ENCODE measurements at places on chromosomes 2 and 18.

DNA sequence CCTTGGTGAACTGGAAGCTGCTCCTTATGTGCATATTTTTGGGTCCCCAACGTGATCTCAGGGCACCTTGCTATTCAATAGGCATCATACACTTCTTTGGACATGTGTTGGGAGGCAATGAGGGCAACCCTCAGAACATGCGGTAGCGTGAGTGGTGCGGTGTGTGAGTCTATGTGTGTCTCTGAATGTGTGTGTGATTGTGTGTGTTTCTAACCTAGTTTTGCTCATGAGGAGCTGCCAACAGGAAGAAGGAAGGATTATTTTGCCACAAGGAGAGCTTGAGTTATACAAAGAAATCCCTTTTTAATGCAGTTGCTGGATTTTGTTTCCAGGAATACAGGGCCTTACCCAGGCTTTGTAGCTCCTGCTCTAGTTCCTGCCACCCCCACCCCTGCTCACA is 75.8 kb upstream of the ITGA6 start:
- H3K27ac ChIP-seq: no peak overlapping the region
- no peaks in the 10 kb centered on the region for H3K36me3 ChIP-seq
- H3K4me1 ChIP-seq: no peaks in the 10 kb centered on the region
- peaks cover 2% of the 10 kb centered on the region for H3K27me3 ChIP-seq
- H3K4me3 ChIP-seq: no peak overlapping the region

DNA sequence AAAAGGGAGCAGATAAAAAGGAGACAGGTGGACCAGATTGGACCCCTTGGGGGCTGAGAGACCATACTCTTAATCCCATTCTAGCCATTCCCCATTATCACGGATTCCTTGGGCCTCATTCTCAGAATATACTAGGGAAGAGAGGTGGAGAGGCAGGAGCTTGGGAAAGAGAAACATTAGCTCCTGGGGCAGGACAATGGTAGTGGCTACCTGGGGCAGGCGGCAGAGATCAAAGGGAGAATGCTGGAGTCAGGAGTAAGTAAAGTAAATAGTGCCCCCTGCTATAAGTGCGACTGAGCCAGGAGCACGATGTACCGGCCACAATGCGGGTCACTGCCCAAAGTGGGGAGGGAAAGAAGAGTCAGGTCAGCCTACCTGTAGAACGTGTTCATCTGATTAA is 20.4 kb upstream of the IHH start:
- no peaks in the 10 kb centered on the region for H3K27me3 ChIP-seq
- H3K4me3 ChIP-seq: no peak overlapping the region
- peaks cover 24% of the 10 kb centered on the region for H3K36me3 ChIP-seq
- peaks cover 13% of the 10 kb centered on the region for H3K4me1 ChIP-seq

GRCh38 chr18:7579176-7579917 is 12.2 kb downstream of the PTPRM start:
- H3K27me3 ChIP-seq: no peaks in the 10 kb centered on the region
- H3K36me3 ChIP-seq: no peaks in the 10 kb centered on the region
- no peaks in the 10 kb centered on the region for H3K4me1 ChIP-seq
- no peak overlapping the region for H3K27ac ChIP-seq
- DNase-seq: no peak
- no peak overlapping the region for H3K4me3 ChIP-seq

DNA sequence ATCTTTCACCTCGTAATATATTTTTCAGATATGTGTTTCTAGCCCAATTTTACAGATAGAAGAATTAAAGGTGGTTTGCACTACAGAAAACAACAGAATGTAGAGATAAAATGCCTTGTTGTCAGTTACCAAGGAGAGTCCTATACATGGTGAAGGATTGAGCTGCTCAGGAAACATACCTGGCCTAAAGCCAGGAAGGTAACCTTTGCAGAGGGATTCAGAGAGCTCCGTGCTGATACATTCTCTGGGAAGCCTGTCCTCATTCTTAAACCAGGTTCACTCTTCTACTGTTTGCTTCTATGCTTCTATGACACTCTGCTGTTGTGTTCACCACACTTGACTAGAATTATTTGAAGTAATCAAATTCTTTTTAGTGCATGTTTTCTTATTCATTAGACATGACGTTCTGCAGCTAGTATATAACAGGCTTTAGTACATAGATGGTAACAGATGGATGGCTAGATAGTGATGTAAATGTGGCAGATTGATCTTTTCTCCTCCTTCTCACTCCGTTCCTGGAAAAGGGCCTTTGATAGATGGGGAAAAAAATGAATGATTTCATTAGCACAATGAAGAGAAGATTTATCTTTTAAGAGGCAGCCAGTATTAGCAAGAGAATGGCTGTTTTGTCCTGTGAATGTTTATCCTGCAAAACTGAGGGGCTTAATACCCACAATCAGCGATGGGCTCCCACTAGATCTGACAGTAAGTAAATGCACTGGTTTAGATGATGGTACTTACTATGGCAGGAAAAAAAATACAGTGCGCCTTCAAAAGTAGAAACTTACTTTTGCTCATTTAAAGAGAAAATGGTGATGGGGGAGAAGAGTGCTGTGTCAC is 589.6 kb upstream of the FAM98A start:
- no peaks in the 10 kb centered on the region for H3K27me3 ChIP-seq
- no peak overlapping the region for H3K4me3 ChIP-seq
- no peak overlapping the region for H3K27ac ChIP-seq

DNA sequence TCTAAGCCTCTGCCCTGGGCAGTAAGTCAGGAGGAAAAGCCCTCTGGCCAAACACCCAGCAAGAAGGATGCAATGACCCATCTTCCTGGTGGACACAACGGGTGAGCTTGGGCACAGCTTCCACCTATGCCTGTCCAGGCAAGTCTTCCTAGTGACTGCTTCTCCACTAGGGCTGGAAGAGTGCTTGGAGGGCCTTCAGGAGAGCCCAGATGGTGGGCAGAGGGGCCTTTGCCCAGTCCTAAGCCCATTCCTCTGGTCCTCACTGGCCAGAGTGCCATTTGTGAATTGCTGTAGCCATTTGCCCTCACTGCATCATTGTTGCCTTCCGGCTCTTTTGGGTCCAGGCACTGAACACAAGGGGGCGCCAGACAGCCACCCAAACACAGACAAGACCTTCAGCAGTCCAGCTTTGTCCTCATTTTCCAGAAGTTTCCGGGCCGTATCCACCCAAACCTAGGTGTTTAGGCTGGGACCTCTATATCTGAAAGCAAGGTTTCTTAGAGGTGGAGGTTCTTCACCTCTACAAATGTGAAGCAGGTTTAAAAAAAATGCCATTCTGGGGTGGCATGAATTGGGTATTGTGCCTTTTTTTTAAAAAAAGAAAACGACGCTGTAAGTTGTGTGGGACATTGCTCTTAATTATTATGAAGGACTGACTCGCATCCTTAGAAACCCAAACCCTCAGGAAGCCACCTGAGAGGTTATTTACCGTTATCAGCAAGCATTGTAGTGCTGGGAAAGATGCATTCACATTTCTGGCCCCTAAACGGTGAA is 29.5 kb downstream of the PAX8 start:
- no peak overlapping the region for H3K4me3 ChIP-seq
- no peak overlapping the region for H3K27ac ChIP-seq
- H3K4me1 ChIP-seq: peaks cover 11% of the 10 kb centered on the region
- peaks cover 2% of the 10 kb centered on the region for H3K27me3 ChIP-seq
- no peaks in the 10 kb centered on the region for H3K36me3 ChIP-seq
- DNase-seq: peak; percentile 64

DNA sequence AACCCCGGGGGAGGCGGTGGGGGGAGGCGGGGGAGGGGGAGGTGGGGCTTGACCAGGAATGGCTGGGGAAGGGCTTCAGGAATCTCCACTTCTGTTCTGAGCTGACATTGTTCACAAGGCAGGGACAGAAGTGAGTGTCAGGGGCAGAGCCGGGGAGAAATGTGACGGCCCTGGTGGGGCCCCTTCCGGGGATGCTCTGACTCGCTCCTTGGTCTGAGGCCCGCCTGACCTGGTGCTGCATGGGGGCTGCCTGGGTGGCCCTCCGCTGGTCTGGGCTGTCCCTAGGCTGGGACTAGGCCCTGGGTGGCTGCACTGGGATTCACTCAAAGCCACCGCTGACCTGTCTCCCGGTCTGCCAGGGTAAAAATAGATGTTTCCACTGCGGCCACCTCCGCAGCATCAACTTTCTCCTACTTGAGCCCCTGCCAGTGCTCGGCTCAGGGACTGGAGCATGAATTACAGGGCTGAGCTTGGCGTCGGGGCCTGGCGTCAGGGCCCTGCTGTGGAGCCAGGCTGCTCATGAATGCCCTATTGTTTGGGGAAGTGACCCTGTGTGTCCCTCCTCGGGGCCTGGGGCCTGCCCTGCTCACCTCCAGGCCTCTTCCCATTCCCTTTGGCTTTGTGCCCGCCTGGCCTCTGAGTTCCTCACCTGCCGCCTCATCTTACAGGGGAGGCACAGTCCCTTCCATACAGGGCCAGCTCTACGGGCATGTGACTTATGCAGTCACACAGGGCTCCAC is 247.5 kb downstream of the DYSF start:
- no peaks in the 10 kb centered on the region for H3K27me3 ChIP-seq
- H3K4me3 ChIP-seq: no peak overlapping the region
- no peak overlapping the region for H3K27ac ChIP-seq
- no peaks in the 10 kb centered on the region for H3K36me3 ChIP-seq

GRCh38 chr2:26915316-26915715 is 55.1 kb upstream of the MAPRE3 start:
- H3K27me3 ChIP-seq: peaks cover 13% of the 10 kb centered on the region
- H3K4me1 ChIP-seq: no peaks in the 10 kb centered on the region

DNA sequence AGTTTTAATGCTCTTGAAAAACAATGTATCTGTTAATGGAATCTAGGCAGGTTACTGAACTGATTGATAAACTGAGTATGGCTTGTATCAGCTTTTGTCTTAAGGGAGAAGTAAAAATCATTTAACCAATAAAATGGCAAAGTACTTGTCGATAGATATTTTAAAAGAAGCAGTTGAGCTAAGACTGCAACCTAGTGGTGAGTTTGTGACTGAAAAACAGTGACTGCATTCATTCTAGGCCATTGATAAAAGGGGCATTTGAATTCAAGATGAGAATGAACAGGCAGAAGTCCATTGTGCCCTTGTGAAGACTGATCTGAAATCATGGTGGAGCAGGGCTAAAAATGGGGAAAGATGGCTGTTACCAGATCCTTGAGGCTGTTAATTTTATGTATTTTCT is 59.4 kb upstream of the MSTN start:
- no peaks in the 10 kb centered on the region for H3K36me3 ChIP-seq
- peaks cover 28% of the 10 kb centered on the region for H3K4me1 ChIP-seq
- H3K27me3 ChIP-seq: no peaks in the 10 kb centered on the region
- no peak overlapping the region for H3K27ac ChIP-seq
- peak overlapping the region; percentile 3 for H3K4me3 ChIP-seq

DNA sequence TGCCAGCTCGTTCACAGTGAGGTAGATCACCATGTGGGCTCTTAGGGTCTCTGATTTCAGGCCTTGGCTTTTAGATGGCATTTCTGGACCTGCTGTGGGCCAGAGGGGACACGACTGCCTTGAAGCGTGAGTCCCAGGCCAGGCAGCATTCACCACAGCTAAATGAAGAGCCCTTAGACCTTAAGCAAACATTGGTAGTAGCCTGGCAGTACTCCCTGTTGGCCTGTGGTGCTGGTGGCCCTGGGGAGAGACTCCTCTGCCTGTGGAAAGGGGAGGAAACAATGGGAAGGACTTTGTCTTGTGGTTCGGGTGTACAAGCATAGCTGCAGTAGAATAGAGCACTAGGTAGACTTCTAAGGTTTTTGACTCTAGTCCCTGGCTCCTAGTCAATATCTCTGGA is 456.0 kb upstream of the DCC start:
- H3K4me1 ChIP-seq: no peaks in the 10 kb centered on the region
- H3K27ac ChIP-seq: no peak overlapping the region
- DNase-seq: no peak

GRCh38 chr2:171956135-171956825 is 34.0 kb downstream of the HAT1 start:
- DNase-seq: no peak
- H3K27me3 ChIP-seq: no peaks in the 10 kb centered on the region
- no peak overlapping the region for H3K4me3 ChIP-seq
- H3K27ac ChIP-seq: no peak overlapping the region
- H3K4me1 ChIP-seq: no peaks in the 10 kb centered on the region
- peaks cover 39% of the 10 kb centered on the region for H3K36me3 ChIP-seq

DNA sequence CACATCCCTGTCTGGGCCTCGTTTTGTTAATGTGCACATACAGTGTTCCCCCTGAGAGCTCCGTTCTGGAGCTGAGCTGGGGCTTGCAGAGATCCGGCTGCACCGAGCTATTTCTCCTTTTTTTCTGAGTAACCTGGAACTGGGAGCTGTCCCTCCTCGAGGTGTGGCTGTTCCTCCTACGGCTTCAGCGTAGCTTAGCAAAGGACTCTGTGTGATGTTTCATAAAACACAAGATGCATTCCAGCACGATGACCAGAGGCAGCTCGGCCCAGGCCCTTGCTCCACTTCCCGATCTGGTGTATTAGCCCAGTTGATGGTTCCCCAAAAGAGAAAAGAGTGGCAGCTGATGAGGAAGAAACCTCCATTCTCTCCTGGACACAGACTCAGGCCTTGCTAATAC is 103.0 kb downstream of the FAM210A start:
- peaks cover 53% of the 10 kb centered on the region for H3K36me3 ChIP-seq
- H3K4me1 ChIP-seq: peaks cover 18% of the 10 kb centered on the region
- H3K4me3 ChIP-seq: no peak overlapping the region
- no peaks in the 10 kb centered on the region for H3K27me3 ChIP-seq

GRCh38 chr2:36459725-36460137 is 104.2 kb downstream of the CRIM1 start:
- no peak overlapping the region for H3K4me3 ChIP-seq
- H3K36me3 ChIP-seq: no peaks in the 10 kb centered on the region
- H3K27ac ChIP-seq: no peak overlapping the region
- DNase-seq: no peak

DNA sequence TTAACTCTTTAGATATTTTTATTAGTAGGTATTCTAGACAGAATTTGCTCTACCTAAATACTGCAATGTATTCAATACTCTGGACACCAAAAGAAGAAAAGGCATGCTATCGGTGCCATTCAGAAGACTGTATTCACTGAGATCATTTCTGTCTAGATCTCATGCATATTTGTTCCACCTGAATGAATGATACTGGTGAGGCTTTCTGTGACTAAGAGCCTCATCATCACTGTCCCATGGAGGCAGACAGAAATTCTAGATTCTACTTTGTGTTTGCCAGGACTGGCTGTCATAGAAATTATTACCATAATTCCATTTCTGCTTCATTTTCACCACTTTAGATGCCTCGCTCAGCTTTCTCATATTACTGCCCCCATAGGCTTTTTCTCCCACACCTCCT is 340.7 kb downstream of the MBD2 start:
- H3K4me3 ChIP-seq: no peak overlapping the region
- no peak for DNase-seq
- H3K27ac ChIP-seq: no peak overlapping the region
- H3K27me3 ChIP-seq: no peaks in the 10 kb centered on the region
- no peaks in the 10 kb centered on the region for H3K4me1 ChIP-seq

GRCh38 chr2:171675810-171676345 is 11.4 kb upstream of the DYNC1I2 start:
- H3K27me3 ChIP-seq: peaks cover 9% of the 10 kb centered on the region
- no peaks in the 10 kb centered on the region for H3K4me1 ChIP-seq
- no peak overlapping the region for H3K4me3 ChIP-seq
- no peak for DNase-seq

- H3K36me3 ChIP-seq: no peaks in the 10 kb centered on the region
- no peak overlapping the region for H3K4me3 ChIP-seq
- DNase-seq: no peak
- H3K27me3 ChIP-seq: peaks cover 7% of the 10 kb centered on the region
- no peak overlapping the region for H3K27ac ChIP-seq
Observed at GRCh38 chr18:11761553-11761952, 72.5 kb downstream of the GNAL start.

Data from activated B cell treated with CpG ODN at 0.5 μM for 24 hours (primary cell).